ENCODE measurements at places on chromosomes 7 and 10. TPM values are rescaled to one million over a fixed set of nuclear protein-coding genes. Genes with fewer than 3 reads are reported as not detected.

DNA sequence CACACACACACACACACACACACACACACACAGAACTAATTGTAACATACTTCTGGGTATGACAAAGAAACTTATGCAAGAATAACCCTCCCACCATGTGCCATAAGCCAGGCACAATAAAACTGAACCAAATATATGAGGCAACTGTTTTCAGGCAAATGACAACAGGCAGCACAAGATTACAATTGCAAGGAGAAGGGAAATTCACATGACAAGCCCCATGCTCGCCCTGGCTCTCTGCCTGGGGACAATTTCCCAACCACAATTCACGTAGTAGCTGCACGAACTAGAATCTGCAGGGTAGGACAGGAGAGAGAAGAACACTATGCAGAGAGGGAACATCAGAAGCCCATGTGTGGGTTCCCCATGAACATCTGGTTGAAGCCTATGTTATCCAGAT, 143.3 kb downstream of the CALN1 start:
- DNase-seq = no peak

DNA sequence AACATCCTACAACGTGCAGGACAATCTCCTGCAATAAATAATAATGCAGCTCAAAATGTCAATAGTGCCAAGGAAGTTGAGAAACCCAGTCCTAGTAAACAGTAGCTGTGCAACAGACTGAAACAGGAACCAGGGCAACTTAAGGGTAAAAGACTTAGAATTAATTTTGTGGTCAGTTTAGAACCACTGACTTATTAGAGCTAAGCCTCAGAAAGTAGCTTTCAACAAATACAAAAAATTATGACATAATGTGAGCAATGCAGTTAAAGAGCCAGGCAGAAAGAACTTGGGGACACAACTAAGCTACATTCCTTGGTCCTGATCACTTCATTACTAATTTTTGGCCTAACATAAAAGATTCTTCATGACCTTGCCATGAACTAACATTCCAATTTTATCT, 195.4 kb downstream of the MACC1 start:
- DNase-seq = no peak

GRCh38 chr10:12445701-12446334, 96.5 kb downstream of the CAMK1D start:
- DNase-seq = no peak

NRCAM gene
- total RNA-seq = 2.6 TPM

DNA sequence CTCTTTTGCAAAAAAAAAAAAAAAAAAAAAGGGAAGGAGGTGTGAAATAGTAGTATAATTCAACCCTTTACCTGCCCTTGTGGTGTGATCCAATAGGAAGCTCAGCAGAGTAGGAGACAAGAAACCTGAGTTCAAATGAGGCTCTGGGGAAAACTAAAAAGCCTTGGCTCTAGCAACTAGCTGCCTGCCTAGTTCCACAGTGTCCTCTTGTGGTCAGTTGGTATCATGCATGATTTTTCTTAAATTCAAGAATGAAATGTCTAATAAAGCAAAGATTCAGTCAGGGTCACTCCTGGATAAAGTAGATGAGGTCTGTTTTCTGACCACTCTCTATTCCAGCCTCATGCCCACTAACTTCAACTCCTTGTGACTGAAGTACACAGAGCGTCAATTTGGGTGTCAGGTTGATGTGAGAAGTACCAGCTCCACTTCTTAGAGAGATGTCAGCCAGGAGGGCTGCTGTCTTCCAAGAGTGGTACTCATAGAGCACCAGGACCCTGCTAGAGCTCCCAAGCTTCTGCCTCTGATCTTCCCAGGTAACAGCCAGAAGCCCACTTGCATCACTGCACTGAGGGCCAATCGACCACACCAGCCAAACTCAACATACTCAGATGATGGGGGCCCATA, 10.5 kb downstream of the LSM5 start:
- no peak for DNase-seq
